ENCODE measurements at places on chromosomes 2 and 18. TPM values are rescaled to one million over a fixed set of nuclear protein-coding genes. Genes with fewer than 3 reads are reported as not detected.

NTSR2 gene
- not detected for total RNA-seq

GRCh38 chr18:9757827-9758621, 49.9 kb downstream of the RAB31 start:
- H3K27me3 ChIP-seq, result no peaks in the 10 kb centered on the region
- no peaks in the 10 kb centered on the region for H3K36me3 ChIP-seq
- H3K4me1 ChIP-seq, result peaks cover 4% of the 10 kb centered on the region
- H3K27ac ChIP-seq, result no peak overlapping the region

RRM2 gene
- 12.2 TPM for total RNA-seq

DNA sequence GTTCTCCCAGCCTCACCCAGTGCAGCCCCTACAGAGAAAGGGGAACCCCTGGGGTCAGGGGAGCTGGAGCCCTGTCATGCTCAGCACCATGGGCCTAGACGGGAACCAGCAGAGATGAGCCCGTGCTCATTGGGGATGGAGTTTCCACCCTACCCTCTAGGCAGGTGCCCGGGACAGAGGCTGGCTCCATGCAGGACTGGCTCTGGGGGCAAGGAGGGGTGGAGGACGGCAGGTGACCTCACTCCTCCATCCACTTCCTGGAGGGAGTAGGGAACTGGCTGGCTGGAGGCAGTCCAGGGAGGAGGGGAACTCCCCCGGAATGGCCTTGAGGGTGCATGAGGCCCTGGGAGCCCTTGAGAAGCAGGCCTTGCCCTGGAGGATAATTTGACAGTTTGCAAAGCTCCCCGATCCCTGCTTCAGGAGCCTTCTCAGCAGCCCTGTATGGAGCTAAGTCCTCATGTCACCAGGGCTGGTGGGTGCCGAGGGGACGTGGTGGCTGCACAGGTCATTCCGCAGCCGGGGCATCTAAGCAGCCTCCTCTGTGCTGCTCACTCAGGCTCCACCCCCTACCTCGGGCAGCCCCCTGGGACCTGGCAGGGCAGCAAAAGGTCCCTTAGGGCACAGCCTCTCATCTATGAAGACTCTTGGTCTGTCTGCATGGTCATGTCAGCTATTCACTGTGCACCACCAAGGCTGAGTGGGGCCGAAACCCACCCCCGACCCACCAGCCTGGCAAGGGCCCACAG, 2.1 kb downstream of the NEURL3 start:
- peaks cover 33% of the 10 kb centered on the region for H3K27me3 ChIP-seq
- H3K4me3 ChIP-seq, result no peak overlapping the region
- H3K4me1 ChIP-seq, result peaks cover 10% of the 10 kb centered on the region
- H3K36me3 ChIP-seq, result no peaks in the 10 kb centered on the region
- no peak overlapping the region for H3K27ac ChIP-seq

- DNase-seq, result no peak
- no peaks in the 10 kb centered on the region for H3K27me3 ChIP-seq
- H3K27ac ChIP-seq, result no peak within 1 kb of the TSS
- H3K4me3 ChIP-seq, result no peak within 1 kb of the TSS
- peaks cover 3% of the 10 kb centered on the region for H3K4me1 ChIP-seq
- H3K36me3 ChIP-seq, result peaks cover 39% of the 10 kb centered on the region
Observed at GRCh38 chr2:219169930-219170654, at the start of gene SLC23A3. Gene SLC23A3 (minus strand): TSS chr2:219170029. CDS start chr2:219169984, 45 bp downstream.

DNA sequence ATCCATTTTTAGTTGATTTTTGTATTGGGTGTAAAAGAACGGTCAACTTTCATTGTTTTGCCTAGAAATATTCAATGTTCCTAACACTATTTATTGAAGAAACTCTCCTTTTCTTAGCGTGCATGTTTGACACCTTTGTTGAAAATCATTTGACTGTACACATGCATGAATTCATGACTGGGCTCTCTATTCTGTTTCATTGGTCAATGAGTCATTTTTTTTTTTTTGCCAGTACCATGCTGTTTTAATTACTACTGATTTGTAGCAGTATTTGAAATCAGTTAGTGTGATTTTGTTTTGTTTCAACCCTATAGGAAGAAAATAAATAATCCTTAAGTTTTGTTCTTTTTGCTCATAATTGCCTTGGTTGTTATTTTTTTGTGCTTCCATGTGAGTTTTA, 828.7 kb downstream of the SUCLG1 start:
- no peaks in the 10 kb centered on the region for H3K4me1 ChIP-seq
- no peak overlapping the region for H3K4me3 ChIP-seq
- H3K27me3 ChIP-seq, result no peaks in the 10 kb centered on the region
- H3K36me3 ChIP-seq, result no peaks in the 10 kb centered on the region
- H3K27ac ChIP-seq, result no peak overlapping the region

DNA sequence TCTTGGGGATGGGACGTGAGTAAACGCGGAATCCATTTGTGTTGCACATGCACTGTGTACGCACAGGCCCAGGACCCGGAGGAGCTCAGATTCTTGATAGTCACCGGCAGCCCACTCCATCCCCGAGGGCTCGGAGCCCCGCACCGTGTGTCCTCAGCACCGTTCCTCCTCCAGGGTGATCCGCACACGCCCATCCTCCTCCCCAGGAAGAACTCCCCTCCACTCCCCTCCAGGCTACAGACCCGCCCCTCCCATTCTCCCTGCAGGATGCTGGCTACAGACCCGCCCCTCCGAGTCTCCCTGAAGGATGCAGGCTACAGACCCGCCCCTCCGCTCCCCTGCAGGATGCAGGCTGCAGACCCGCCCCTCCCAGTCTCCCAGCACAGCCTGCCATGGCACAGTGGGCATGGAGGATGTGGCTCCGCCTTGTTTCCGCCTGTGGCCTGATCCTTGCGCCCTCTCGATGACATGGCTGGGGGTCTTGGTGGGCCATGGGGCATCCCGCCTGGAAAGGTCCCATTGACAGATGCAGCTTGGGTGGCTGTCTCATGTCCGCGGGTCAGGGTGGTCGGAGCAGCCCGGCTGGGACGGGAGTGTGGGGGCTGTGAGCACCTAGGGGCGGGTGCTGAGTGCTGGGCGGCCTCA, 14.1 kb downstream of the CTDP1 start:
- DNase-seq, result no peak
- no peak overlapping the region for H3K27ac ChIP-seq
- peaks cover 10% of the 10 kb centered on the region for H3K4me1 ChIP-seq
- peaks cover 28% of the 10 kb centered on the region for H3K36me3 ChIP-seq
- H3K4me3 ChIP-seq, result no peak overlapping the region

IL36RN gene
- not detected for total RNA-seq

PARD3B gene
- total RNA-seq, result 15.3 TPM

DNA sequence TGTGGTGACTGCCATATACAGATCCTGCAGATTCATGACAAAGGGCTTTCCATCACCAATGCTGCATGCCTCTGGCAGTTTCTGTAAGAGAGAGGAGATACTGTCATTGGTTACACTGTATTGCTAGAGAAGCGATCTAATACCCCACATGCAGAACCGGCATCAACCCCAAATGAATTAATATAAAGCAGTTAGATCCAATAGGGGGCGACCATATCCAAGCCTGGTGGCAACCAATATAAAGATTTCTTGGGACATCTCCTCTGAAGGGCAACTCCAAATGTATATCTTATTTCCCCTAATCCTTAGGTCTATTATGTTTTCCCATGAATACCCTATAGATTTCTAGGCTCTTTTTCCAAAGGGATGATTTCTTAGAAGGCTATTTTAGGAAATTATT, 17.4 kb upstream of the IHH start:
- DNase-seq, result no peak
- no peak overlapping the region for H3K4me3 ChIP-seq
- H3K4me1 ChIP-seq, result peaks cover 3% of the 10 kb centered on the region
- H3K27me3 ChIP-seq, result no peaks in the 10 kb centered on the region

- no peak overlapping the region for H3K4me3 ChIP-seq
- no peak for DNase-seq
- no peaks in the 10 kb centered on the region for H3K4me1 ChIP-seq
Observed at GRCh38 chr2:236712961-236713673, 143.5 kb downstream of the ACKR3 start.

DNA sequence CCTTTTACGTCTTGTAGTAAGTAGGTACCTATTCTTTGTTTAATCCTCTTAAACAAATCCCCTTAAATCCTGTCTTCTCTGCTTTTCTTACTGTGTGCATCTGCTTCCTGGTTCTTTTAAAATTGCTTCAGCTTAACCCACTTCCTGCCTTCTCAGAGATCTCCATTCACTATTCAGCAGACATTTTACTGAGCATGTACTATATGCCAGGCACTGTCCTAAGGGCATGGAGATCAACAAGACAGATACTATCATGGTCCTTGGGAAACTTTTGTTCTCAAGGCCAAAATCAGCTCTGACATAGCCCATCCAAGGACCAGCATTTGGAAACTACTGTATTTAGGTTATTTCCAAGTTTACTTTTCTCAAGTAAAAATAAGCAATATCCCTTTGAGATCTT, 227.5 kb downstream of the TPGS2 start:
- H3K4me1 ChIP-seq, result no peaks in the 10 kb centered on the region
- DNase-seq, result no peak
- no peak overlapping the region for H3K27ac ChIP-seq
- H3K27me3 ChIP-seq, result no peaks in the 10 kb centered on the region

- no peak overlapping the region for H3K4me3 ChIP-seq
- H3K4me1 ChIP-seq, result peaks cover 8% of the 10 kb centered on the region
- no peak for DNase-seq
- no peaks in the 10 kb centered on the region for H3K27me3 ChIP-seq
- H3K27ac ChIP-seq, result no peak overlapping the region
- no peaks in the 10 kb centered on the region for H3K36me3 ChIP-seq
Observed at GRCh38 chr18:25423267-25423666, 71.3 kb upstream of the ZNF521 start.

DNA sequence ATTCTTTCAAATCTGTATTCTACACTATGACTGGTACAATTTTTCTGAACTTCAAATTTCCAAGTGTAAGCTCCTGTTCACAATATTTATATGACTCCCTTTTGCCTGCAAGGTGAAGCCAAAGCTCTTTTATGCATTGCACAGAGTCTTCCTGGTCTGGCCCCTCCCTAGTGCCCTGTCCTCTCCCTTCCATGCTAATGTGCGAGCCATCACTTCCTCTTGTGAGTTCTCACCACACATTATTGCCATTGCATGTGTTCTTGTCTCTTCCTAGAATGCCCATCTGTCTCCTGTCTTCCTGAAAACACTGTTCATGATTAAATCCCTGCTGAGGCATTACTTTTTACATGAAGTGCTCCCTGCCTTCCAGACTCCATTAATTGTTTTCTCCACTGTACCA, 169.9 kb downstream of the MC4R start:
- peaks cover 3% of the 10 kb centered on the region for H3K4me1 ChIP-seq
- DNase-seq, result no peak
- no peaks in the 10 kb centered on the region for H3K36me3 ChIP-seq
- H3K4me3 ChIP-seq, result no peak overlapping the region
- H3K27ac ChIP-seq, result no peak overlapping the region

DUSP2 gene
- 5.7 TPM for total RNA-seq

DNA sequence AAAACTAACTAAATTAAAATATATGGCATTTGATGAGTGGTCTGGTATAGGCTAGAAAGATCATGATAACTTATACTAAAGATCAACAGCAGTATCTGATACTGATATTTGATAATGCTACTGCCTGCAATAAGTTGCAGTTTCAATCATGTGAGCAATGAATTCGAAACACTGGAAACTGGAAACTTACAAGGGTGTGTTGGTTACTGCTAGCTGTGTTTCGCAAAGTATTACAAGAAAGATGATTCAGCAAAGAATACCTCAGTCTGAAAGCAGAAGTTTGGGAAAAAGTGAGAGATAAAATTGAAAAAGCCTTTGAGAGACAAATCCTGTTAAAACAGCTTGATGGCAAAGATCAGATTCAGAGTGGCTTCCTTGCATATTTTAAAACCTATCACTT, 294.5 kb downstream of the CCDC178 start:
- no peak for DNase-seq
- no peaks in the 10 kb centered on the region for H3K36me3 ChIP-seq
- H3K4me1 ChIP-seq, result no peaks in the 10 kb centered on the region
- H3K27me3 ChIP-seq, result no peaks in the 10 kb centered on the region
- H3K4me3 ChIP-seq, result no peak overlapping the region

- peaks cover 15% of the 10 kb centered on the region for H3K4me1 ChIP-seq
- H3K27me3 ChIP-seq, result no peaks in the 10 kb centered on the region
- peaks cover 40% of the 10 kb centered on the region for H3K36me3 ChIP-seq
- no peak overlapping the region for H3K4me3 ChIP-seq
- no peak overlapping the region for H3K27ac ChIP-seq
- DNase-seq, result no peak
Observed at GRCh38 chr18:8786483-8787370, 81.4 kb downstream of the MTCL1 start.

GRCh38 chr2:99935662-99936061, 206.7 kb downstream of the AFF3 start:
- no peaks in the 10 kb centered on the region for H3K36me3 ChIP-seq
- no peaks in the 10 kb centered on the region for H3K27me3 ChIP-seq
- H3K4me3 ChIP-seq, result no peak overlapping the region
- no peak for DNase-seq

- no peaks in the 10 kb centered on the region for H3K4me1 ChIP-seq
- no peaks in the 10 kb centered on the region for H3K27me3 ChIP-seq
- H3K27ac ChIP-seq, result no peak overlapping the region
- H3K36me3 ChIP-seq, result no peaks in the 10 kb centered on the region
Observed at GRCh38 chr2:206915121-206915520, 24.2 kb upstream of the CPO start.

DNA sequence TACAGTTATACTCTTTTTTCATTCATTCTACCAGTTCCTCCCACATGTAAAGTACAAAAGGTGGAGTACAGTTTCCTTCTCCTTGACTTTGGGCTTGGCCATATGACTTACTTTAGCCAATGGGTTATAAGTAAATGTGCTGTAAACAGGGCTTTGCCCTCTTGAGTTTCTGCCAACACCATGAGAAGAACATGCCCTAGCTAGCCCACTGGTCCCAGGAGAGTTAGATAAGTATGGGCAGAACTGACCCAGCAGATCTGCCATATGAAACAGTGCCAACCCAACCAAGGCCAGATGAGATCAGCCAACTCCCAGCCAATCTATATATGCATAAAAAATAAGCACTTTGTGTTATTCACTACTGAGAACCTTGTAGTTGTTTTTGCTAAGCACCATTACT, 25.5 kb downstream of the ZC3H8 start:
- H3K4me3 ChIP-seq, result no peak overlapping the region
- H3K27ac ChIP-seq, result no peak overlapping the region
- no peaks in the 10 kb centered on the region for H3K4me1 ChIP-seq
- no peaks in the 10 kb centered on the region for H3K36me3 ChIP-seq

CD28 gene
- 3.9 TPM for total RNA-seq

SRD5A2 gene
- under 0.01 TPM for total RNA-seq

GRCh38 chr2:64455545-64455944, 1.6 kb downstream of the LGALSL start:
- peaks cover 15% of the 10 kb centered on the region for H3K4me1 ChIP-seq
- H3K27me3 ChIP-seq, result no peaks in the 10 kb centered on the region
- DNase-seq, result no peak

DNA sequence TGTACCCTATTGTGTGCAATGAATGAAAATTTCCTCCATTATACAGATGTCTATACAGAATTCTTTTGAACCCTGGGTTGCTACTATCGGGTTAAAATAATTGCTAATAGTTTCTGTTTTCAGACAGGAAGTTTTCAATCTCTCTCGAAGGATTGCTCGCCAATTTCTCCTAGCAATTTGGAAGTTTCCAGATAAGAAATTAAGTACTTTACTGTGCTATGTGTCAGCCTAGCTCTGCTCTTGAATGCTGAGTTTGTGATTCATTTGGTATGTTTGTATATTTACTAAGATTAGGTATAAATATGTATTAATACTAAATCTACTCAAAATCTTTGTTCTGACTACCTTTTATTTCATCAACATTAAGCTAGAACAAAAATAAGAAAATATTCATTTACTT, 74.6 kb upstream of the ARL5A start:
- H3K27me3 ChIP-seq, result no peaks in the 10 kb centered on the region
- no peak overlapping the region for H3K27ac ChIP-seq
- DNase-seq, result no peak
- peaks cover 4% of the 10 kb centered on the region for H3K4me1 ChIP-seq

All from muscle of leg (tissue), 16 donors.